ENCODE measurements at places on chromosomes 6 and 20.

GRCh38 chr20:35886537-35886936 lies 67.8 kb downstream of the SCAND1 start:
- no peak for DNase-seq

GRCh38 chr6:36131511-36132245 lies 1.4 kb downstream of the MAPK13 start:
- peak; percentile 25 for DNase-seq

DNA sequence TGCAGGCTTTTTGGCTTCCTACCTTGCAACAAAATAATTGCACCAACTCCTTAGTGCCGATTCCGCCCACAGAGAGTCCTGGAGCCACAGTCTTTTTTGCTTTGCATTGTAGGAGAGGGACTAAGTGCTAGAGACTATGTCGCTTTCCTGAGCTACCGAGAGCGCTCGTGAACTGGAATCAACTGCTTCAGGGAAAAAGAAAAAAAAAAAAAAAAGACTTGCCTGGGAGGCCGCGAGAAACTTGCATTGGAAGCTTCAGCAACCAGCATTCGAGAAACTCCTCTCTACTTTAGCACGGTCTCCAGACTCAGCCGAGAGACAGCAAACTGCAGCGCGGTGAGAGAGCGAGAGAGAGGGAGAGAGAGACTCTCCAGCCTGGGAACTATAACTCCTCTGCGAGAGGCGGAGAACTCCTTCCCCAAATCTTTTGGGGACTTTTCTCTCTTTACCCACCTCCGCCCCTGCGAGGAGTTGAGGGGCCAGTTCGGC lies 420 bp downstream of the SOX4 start:
- DNase-seq = peak; percentile 7

DNA sequence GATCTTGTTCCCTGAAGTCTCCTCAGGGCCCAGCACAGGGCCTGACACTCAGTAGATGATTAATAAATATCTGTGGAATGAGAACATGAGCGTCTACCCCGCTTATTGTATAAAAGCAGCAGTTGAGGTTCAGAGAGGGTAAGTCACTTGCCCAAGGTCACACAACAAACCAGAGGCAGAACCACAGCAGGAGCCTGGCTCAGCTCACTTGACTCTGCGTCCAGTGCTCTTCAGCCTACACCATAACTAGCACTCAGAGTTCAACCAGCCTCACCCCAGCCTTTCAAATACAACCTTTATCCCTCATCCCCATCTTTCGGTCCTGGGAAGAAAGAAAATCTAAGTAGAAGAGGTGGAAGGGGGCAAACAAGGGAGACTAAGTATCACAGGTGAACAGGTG lies 24.9 kb upstream of the NOL4L start:
- no peak for DNase-seq

DNA sequence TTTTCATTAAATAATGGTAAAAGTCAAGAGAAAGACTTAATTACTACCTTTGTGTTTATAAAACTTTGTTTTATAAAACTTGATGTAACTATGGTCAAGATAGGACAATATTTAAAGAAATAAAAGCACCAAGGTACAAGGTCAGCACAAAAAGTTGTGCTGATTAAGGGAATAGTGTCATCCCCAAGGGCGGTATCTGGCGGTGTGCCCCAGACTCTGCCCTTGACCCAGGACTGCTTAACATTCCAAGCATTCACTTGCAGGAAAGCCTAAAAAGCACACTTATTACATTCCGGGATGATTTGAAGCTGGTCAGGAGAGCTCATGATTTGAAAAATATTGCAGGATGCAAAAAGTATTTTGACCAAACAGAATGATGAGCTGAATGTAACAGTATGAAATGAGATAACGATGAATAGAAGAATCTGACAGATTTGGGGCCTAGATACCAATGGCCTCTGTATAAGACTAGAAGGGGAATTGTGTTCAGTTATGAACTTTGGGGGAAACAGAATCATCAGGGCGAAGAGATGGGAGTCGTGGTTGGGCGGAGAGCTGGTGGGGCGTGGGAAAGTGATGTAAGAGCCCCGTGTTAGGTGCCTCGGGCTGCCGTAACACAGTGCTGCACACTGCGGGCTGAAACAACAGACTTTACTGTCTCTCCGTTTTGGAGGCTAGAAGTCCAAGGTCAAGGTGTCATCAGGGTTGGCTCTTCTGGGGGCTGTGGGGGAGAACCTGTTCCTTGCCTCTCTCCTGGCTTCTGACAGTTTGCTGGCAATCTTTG lies 77.2 kb downstream of the CDC5L start:
- no peak for DNase-seq

DNA sequence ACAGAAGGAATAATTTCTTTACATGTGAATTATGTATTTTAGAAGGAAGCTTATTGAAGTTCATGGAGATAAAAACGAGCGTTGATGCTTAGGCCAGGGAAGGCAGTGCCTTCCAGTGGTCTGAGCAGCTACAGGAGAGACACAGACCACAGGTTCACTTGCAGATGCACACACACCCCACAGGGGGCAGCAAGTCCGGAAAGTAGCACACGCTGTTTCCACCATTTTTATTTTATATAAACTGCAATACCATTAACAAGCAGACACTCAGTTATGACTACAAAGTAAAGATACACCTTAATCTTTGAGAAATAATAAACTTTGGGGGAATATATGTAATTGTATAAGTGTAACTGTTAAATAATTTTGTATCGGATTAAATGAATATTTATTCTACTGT lies 13.5 kb upstream of the DACT2 start:
- no peak for DNase-seq

DNA sequence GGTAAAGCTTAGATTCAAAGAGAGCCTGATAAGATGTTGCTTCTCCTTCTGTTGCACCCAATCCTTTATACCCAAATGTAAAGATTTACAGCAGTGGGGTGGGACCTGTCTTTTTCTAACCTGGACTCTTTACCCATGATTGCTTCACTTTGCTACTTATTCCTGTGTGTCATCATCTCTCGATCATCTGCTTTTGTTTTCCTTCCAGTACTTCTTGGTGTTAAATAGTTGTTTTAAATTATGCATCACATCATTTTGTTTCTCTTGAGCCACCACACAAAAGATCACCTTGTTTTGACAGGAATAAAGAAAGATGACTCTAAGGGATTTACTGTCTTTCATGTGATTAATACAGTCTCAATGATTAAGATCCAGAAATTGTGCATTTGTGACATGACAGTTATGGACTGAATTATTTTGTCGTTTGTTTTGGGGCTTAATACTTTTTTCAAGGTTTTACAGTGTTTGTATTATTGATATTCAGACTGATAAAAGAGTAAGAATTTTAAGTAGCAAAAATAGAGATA lies 123.1 kb downstream of the CDKAL1 start:
- no peak for DNase-seq

DNA sequence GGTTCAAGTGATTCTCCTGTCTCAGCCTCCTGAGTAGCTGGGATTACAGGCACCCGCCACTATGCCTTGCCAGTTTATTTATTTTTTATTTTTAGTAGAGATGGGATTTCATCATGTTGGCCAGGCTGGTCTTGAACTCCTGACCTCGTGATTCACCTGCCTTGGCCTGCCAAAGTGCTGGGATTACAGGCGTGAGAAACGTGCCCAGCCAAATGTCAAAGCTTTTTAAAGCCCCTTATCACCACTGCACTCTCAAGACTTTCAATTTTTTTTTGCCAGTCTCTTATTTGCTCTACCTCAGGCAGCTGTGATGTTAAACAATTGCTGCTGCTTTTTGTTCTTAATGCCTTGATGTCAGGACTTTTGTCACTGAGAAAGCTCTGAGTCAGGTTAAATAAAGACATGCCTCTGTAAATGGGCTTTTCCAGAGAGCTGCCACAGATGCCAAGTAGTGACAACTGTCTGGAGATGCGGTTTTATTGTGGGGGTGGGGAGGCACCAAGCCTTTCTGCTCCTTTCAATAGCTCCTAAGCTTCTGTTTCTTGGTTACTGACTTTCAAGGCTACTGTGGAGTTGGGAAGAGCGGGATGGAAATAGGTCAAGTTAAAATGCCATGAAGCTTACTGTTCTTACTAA lies 29.2 kb downstream of the RSPH3 start:
- no peak for DNase-seq

DNA sequence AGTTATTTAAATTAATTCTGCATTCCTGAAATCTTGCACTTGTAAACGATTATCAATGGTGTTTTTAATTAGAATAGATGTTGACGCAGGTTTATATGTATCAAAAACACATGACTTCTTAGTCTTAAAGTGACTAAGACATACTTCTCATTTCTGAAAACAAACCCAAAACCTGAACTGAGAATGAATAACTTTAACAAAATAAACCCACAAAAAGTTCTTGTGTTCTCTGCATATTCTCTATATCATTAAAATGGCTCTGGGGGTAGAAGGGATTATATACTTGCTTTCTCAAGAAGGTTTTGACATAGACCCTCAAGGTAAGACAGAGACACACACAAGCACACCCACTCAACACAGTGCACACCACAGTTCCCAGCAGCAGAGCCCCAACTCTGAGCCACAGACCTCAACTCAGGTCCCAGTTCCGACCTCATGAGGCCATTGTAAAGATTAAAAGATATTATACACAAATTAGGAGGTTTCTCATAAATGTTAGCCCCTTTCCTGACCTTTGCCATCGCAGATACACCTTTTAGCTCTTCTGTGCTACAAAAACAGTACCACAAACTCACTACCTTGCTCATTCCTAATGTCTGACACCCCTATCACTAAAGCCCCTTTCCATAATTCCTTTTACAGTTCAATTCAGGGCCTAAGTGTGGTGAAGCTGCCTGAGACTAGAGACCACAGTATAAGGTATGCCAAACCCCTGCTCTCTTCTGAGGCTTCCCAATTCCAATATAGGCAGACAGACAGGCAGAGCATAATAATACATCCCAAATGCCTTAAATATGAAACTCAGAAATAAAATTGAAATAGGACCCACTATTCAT lies 267.8 kb downstream of the PTPRK start:
- DNase-seq = no peak

- no peak for DNase-seq
Observed at GRCh38 chr6:127972815-127973214, 72.0 kb upstream of the THEMIS start.

Data from effector memory CD8-positive, alpha-beta T cell (primary cell).